IPS-NIHi11 (cell line): ENCODE measurements at places on chromosomes 11 and 22.

DNA sequence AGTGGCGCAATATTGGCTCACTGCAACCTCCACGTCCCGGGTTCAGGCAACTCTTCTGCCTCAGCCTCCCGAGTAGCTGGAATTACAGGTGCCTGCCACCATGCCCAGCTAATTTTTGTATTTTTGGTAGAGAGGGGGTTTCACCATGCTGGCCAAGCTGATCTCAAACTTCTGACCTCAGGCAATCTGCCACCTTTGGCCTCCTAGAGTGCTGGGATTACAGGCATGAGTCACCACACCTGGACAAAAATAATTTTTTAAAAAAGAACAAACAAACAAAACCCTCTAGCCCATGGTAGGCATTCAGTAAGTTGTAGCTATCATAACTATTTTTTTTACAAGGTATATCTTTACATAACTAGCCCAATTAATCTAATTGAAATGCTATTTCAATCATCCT is 73.9 kb upstream of the CAPRIN1 start:
- no peak for DNase-seq

- DNase-seq = no peak
Observed at GRCh38 chr11:99683933-99684332, 663.2 kb downstream of the CNTN5 start.

- DNase-seq = no peak
Observed at GRCh38 chr11:115845872-115846271, 341.7 kb upstream of the CADM1 start.

DNA sequence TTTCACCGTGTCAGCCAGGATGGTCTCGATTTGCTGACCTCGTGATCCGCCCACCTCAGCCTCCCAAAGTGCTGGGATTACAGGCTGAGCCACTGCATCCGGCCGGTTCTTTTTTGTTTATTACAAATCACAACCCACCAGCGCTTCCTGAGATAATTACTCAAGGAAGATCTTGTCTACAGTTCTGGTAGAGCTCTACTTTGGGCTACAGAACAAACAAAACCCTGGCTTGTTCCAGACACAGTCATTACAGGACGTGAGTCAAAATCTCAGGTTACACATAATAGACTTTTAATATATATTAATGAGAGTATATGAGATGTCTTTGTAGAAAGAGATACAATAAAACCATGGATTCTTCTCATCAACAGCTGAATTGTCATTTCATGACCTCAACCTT is 42.8 kb upstream of the NUP50 start:
- no peak for DNase-seq

GRCh38 chr22:34036931-34037330 is 116.7 kb upstream of the LARGE1 start:
- peak; percentile 40 for DNase-seq

GRCh38 chr11:27141576-27141975 is 101.0 kb downstream of the BBOX1 start:
- DNase-seq = no peak

DNA sequence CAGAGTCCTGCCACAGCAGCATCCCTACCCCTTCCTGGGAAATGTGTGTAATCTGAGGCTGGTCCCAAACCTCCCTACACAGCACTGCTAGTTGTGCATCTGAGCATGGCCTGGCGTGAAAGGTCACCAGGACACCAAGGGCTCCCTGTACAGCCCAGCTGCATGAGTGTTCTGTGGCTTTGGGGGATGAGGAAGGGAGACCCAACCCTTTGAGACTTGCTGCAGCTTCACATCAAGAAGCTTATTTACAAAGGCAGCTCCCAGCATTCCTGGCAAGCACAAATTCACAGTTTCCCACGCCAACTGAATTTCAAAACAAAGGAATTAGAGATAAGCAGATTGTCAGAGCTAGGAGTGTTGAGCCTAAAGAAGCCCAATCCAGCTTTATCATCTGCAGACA is 32.2 kb downstream of the CSNK2A3 start:
- DNase-seq = no peak

DNA sequence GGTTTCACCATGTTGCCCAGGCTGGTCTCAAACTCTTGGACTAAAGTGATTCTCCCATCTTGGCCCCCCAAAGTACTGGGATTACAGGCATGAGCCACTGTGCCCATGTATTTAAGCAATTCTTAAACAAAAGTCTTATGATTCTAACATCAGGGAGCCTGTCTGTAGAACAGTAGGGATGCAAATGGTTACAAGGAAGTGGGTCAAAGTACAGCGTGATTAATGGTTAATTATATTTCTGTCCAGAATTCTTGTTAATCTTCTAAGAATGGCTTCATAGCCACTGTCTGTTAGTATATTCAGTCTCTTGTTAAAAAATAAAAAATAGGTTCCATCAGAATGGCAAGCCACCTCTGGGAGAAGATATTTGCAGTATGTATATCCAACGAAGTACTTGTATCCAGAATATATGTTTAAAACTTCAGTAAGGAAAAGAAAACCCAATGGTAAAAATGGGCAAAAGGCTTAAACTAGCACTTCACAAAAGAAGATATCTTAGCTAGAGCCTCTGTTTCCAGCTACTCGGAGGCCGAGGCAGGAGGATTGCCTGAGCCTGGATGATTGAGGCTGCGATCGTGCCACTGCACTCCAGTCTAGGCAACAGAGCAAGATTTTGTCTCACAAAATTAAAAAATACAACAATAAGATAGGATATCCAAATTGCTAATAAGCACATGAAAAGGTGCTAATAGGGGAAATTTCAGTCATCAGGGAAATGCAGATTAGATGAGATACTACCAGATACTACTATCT is 22.9 kb downstream of the ATG13 start:
- no peak for DNase-seq

GRCh38 chr11:2320568-2321310 is 18.9 kb downstream of the TSPAN32 start:
- no peak for DNase-seq

DNA sequence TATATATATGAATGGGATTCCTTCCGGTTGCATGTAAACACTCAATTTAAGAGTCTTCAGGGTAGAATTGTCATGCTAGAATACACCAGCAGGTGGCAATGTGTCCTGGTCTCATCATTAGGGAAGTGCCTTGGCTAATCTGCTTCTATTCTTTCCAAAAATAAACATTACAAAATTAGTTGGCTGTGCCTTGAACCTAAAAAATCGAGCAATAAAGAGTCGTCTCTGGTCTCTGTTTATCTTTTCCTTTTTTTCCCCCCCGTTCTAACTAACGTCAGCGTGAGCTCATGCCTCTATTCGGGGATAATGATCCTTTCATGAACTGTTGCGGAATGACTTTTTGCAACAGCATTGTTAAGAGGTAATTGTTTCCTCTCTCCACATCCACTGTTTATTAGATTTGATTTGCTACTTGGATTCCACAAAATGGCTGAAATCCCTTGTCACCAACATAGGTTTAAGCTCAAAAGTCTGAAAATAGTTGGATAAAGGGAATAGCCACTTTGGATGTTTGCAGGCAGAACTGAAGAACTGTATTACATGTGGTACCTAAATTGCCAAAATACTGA is 1.2 kb upstream of the ARHGEF12 start:
- DNase-seq = peak; percentile 49
